ENCODE measurements at places on chromosomes 6 and 20.

- DNase-seq, result no peak
Measured at GRCh38 chr6:147361311-147361981, 147.0 kb upstream of the SAMD5 start.

DNA sequence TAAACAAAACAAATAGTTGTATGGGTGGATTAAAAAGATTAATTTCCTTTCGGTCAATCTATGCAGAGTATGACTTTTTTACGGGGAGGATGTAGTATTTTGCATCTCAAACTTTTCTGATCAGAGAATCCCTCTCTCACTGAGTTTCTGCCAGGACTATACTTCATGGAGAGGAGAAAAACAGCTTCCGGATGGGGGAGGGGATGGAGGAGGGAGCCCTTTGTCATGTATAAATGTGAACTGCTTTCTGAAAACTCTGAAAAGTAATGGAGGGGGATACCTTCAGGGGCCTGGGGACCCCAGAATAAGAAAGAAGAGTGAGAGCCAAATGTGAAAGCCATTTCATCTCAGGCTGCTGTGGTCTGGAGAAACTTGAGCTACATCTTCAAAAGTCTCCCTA, 173.1 kb upstream of the KCNK16 start:
- DNase-seq, result no peak

DNA sequence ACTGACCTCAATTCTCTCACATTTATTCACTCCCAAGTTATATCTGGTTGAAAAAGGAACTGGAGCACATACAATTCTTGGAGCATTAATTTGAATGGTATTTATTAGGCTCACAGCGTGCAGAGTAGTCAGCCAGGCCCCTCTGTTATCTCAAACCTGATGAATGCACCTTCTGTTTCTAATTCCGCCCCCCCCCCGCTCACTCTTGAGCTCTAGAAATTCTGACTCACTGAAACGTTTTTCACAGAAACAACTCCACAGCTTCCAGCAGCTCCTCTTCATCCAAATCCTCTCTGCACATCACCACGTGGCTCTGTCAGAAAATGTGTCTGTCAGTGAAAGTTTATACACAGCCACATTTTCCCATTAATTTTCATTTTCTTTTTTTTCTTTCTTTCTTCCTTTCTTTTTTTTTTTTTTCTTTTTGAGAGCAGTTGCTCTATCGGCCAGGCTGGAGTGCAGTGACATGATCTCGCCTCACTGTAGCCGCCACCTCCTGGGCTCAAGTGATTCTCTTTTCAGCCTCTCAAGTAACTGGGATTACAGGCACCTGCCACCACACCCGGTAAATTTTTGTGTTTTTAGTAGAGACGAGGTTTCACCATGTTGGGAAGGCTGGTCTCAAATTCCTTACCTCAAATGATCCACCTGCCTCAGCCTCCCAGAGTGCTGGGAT, 109.4 kb downstream of the TBXT start:
- no peak for DNase-seq

- no peak for DNase-seq
Measured at GRCh38 chr6:17870300-17871188, 116.9 kb downstream of the KIF13A start.

GRCh38 chr6:118203545-118203944, 296.5 kb downstream of the SLC35F1 start:
- no peak for DNase-seq

GRCh38 chr6:64539917-64540316, 904.3 kb downstream of the PHF3 start:
- DNase-seq, result no peak

DNA sequence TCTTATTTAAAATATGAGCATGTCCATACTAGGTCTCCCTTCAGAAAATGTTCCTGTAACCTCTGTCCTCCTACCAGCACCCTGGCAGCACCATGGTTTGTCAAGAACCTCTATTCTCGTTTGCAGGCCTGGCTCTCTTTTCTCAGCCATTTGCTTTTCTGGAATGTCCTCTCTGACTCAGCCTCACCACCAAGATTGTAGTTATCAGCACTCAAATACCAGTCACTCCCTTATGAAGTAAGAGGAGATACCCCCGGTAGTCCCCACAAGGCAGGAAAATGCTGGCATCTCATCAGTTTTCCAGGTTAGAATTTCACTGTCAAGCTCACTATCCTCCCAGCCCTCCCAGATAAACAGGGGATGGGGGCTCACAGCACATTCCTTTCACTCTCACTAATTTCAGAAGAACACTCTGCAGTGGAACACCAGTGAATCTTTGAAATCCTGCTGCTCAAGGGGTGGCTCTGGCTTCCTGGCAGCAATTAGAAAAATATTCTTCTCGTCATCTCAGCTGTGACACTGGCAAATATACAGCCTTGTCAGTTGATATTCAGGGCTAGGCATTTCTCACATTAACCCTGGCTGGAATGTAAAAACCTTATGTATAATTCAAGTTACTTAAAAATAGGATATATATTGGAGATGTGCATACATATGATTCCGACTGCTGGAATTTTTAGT, 129.2 kb downstream of the TBX18 start:
- DNase-seq, result no peak

- DNase-seq, result no peak
Measured at GRCh38 chr6:81940451-81940985, 188.0 kb upstream of the TENT5A start.

- DNase-seq, result no peak
Measured at GRCh38 chr6:146928503-146928902, 275.7 kb upstream of the STXBP5 start.

DNA sequence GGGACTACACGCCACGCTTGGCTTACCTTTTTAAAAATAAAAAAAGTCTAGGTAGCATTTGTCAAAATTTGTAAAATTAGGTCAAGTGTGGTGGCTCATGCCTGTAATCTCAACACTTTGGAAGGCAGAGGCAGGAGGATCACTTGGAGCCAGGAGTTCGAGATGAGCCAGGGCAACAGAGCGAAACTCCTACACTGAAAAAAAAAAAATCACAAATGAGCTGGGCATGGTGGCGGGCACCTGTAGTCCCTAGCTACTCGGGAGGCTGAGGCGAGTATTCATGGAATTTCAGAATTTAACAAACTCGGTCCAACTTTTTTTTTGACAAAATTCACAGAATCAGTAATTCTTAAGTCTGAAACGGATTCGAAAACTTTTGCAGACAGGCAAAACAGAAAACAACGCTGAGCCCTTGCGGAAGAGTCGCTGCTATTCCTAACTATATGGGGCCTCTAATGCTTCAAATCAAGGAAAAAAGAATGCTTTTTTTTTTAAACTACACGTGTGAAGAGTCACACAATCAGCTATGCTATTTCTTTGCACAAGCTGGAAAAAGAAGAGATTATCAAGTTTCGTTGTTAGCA, 62.9 kb downstream of the GTF2H5 start:
- no peak for DNase-seq

GRCh38 chr6:163735076-163735475, 320.6 kb downstream of the QKI start:
- DNase-seq, result no peak

- DNase-seq, result peak; percentile 62
Measured at GRCh38 chr6:105994591-105995390, 91.3 kb upstream of the PRDM1 start.

- DNase-seq, result no peak
Measured at GRCh38 chr6:23388086-23388783, 737.8 kb upstream of the NRSN1 start.

- DNase-seq, result no peak
Measured at GRCh38 chr20:62177307-62177706, 5.5 kb upstream of the MTG2 start.

GRCh38 chr6:2102316-2102883, 143.0 kb downstream of the GMDS start:
- no peak for DNase-seq

DNA sequence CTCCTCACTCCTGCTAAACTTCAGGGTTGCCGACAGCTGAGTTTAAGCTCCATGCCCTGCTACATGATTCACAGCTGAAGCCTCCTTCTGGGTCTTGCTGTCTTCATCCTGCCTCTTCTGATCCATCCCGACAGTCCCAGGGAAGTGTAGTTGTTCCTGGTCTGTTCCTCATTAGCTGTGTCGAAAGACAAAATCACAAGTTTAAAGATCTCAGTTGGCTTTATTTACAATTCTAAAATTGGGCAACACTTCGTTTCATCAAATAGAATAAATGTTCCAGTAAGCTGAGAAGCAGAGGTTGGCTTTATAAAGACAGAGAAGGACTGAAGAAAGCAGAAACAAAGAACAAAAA, 4.1 kb upstream of the SLC2A10 start:
- no peak for DNase-seq

GRCh38 chr6:36936824-36937223, 17.7 kb upstream of the PI16 start:
- no peak for DNase-seq

DNA sequence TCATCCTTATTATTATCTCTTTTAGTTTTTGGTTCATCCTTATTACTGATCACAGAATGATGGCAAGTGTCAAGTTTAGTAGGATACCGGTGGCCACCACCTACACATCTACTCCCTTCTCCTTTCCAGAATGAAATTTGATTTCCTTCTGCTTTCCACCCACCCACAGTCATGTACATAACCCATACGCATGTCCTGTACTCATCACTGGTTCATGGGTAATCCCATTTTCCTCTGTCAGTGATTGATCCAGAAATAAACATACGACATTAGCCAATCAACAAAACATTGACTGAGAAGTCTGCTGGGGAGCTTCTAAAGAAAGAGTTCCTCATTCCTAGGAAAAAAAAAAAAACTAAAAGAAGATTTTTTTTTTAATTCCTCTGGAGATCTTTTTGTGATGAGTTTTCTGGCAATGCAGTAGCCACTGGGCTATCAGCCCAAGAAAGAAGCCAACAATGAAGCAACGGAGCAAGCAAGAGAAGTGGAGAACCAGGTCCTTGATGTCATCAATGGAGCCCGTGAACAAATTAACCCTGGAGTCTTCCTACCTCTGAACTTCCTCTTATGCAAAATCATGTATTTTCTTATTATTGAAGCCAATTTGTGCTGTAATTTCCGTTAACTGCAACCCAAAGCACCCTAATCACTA, 127.8 kb downstream of the TASP1 start:
- no peak for DNase-seq

GRCh38 chr20:23773127-23773526, 22.4 kb upstream of the CST1 start:
- no peak for DNase-seq

DNA sequence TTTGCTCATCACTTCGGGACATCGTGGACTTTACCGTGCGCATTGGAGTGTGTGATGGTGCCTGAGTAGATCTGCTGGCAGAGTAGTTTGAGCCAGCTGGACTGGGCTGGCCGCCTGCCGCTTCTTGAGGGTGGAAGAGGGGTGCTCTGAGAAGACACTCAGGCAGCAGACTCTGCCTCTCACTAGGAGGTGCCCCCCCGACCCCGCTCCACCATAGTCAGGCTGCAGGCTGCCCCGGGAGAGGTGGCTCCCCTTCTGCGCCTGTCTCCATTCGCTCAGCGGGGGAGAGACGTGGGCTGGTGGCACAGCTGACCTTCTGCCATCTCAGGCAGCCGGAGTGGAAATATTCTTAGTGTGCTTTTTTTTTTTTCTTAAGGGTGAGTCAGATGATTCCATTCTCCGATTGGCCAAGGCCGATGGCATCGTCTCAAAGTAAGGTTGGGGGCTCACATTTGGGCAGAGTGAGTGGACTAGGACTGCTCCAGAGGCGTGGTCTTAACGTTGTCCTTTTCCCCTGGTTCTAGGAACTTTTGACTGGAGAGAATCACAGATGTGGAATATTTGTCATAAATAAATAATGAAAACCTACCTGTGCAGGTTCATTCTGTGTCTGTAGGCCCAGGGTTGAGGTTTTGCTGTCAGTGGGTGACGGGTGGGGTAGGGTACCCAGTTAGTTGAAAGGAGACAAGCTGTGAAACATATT, 1.2 kb downstream of the RPS21 start:
- no peak for DNase-seq

DNA sequence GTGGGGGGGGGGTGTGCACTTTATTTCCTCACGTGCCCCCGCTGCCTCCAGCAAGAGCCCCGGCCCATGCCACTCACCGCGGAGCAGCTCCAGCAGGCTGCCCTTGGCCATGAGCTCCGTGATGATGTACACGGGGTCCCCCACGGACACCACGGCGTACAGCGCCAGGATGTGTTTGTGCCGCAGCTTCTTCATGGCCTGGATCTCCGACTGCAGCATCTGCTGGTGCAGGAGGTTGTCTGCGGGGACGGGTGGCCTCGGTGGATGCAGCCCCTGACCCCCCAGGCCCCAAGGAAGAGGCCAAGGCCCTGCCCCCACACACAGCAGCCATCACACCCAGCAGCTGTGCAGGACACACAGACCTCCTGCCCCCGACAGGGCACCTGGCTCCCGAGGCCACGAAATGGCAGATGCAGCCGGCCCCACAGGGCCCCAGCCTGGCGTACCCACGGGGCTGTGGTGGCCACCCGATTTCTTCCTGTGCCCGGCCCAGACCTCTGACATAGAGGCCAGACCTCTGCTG, 4.7 kb downstream of the PTK6 start:
- DNase-seq, result peak; percentile 16

DNA sequence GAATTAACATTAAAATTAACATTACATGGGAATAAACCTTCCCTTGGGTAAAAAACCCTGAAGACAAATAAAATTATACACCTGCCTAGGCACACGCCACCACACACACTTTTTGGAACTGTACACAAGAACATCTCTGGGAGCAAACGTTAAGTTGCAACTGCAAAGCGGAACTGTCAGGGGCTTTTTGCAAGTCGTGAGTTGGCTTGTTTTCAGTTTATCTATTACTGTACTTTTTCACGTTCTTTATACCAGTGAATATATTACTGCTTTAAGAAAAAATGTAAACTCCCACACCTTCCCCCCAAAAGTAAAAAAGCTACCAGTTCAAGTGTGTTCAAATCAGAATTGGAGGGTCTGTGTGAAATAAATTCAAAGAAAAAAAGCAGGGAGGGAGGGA, 65.5 kb upstream of the NFATC2 start:
- no peak for DNase-seq

- no peak for DNase-seq
Measured at GRCh38 chr6:138541823-138542481, 42.7 kb upstream of the NHSL1 start.

GRCh38 chr6:30966154-30966553, 17.4 kb upstream of the MUC21 start:
- no peak for DNase-seq

- DNase-seq, result no peak
Measured at GRCh38 chr6:138979813-138980668, 8.0 kb downstream of the REPS1 start.

GRCh38 chr6:89679215-89680120, 40.9 kb upstream of the LYRM2 start:
- no peak for DNase-seq

- no peak for DNase-seq
Measured at GRCh38 chr6:88220493-88220892, 54.3 kb upstream of the CNR1 start.

All from activated naive CD4-positive, alpha-beta T cell treated with anti-CD3 and anti-CD28 coated beads, Interleukin-2, amount 10 ng/mL, durations not matched to agents 7 days and 5 days (primary cell).